ENCODE measurements at places on chromosomes 12 and 14.
A peak's percentile ranks its signal among the peaks of the same experiment; 100 is the strongest.

DNA sequence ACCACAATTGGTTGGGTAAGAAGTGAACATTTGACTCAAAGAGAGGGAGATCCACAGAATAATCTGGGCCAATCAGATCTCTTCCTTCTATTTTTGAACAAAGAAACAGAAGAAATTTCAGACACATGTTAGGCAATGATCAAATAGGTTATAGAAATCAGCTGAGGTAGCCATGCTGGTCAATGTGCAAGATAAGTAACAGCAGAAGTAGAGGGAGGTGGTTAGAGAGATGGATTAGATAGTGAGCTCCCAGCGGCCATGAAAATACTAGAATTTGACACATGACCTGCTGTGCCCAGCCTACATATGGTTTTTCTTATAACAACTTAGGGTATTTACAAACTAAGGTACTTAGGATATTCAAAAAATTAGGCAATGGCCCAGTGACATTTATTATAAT, 230.9 kb upstream of the ARID2 start:
- no peak for DNase-seq

- DNase-seq = no peak
Measured at GRCh38 chr12:94218233-94218632, 69.9 kb downstream of the PLXNC1 start.

DNA sequence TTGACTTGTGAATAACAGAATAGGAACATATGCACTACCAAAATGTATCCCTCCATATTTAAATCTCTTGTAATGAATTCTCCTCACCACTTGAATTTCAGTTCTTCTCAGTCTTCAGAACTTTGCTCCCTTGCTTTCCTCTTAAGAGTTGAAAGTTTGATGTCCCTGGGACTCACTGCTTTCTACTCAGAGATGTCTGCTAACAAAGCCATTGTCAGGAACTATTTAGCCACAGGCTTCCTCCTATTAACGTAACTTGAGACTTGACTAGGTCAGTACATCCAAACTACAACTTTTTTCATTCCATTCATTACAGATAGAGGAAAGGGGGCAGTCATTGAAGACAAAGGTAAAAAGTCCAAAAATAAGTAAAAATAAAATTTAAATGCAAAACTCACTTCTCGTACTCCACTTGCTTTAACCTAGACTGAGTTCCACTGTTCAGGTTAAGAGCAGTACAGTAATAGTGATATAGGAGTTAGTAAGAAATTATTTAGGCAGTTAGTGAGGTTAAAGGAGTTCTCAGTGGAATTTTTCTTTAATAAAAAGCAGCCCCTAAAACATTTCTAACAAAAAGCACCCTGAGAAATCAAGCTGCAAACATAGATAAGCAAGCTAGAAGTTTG, 364.2 kb downstream of the SOX5 start:
- no peak for DNase-seq

DNA sequence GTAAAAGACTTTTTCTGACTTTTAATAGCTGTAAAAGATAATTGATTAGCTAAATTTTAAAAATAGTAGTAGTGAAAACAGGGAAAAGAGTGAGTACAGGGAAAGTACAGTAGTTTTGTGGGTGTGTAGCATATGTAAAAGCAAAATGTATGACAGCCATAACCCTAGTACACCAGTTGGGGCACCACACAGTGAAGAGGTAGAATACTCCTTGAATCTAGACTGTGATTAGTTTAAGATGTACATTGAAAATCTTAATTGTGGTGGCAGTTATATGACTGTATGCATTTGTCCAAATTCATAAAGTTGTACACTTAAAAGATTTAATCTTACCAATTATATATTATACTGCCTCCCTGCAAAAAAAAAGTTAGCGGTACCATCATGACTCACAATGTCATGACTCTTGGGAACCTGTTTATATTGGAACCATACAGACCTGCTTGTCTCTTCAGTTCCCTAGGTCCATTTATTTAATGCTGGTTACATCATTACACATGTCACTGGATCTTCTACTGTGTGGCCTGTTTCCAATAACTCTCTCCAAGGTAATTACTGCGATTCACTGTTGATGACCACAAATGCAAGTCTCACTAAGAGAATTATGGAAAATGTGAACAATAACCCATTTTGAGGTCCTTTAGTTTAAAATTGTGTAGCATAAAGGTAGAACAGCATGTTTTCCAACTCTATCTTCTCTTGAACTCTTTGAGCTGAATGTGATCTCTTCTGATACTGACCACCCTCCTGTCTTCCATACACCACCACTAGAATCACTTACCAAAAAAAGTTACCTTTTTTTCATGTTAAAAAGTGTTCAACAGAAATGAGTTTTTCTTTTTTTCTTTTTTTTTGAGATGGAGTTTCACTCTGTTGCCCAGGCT, 264.2 kb upstream of the AMIGO2 start:
- peak; percentile 10 for DNase-seq

DNA sequence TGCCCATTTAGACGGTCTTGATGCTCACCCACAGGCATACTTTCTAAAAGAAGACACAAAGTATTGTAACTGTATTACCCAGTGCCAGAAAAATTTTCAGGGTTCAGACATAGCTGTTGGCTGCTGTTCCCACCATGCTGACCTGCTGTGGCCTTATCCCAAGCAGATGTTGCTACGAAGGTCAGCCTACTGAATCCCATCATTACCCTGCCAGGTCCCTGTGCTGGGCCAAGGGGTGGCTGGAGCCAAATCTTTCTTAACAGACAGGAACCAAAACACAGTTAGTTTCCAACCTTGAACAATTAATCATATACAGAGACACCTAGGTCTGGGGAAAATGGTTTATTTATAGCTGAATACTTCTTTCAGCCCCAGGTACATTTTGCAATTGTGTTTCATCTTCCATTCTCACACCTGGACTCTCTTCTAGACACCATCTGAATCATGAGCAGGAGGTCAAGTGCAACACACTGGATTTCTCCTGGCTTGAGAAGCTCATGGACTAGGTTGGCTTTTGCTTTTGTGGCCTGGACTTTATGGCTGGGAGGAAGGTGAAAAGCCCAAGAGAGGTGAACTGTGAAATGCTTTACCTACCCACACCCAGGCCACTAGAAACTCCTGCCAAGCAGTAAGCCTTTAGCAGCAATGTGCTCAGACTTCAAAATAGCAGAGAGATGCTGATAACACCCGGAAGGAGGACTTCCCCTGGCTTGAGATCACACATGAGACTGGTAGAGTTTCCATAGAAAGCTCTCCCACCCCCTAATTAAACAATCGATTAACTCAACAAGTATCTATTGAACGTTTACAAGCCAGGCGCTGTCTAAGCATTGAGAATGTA, 150.1 kb downstream of the SUDS3 start:
- no peak for DNase-seq

- DNase-seq = no peak
Measured at GRCh38 chr12:2455410-2455809, 339.4 kb upstream of the FKBP4 start.

DNA sequence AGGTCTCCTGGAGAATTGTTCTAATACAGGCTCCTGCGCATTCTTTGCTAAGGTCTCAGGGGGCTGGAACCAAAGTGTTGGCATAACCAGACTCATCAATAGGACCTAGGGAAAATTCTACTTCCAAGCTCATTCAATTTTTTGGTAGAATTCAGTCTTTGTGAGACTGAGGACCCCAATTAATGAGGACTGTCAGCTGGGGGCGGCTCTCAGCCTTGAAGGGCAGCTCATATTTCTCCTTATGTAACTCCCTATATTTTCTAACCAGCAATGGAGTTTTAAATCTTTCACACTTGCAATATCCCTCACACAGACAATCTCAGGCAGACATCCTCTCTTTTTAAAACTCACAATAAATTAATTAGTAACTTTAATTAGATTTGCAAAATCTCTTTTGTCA, 476.4 kb upstream of the LRFN5 start:
- DNase-seq = no peak

DNA sequence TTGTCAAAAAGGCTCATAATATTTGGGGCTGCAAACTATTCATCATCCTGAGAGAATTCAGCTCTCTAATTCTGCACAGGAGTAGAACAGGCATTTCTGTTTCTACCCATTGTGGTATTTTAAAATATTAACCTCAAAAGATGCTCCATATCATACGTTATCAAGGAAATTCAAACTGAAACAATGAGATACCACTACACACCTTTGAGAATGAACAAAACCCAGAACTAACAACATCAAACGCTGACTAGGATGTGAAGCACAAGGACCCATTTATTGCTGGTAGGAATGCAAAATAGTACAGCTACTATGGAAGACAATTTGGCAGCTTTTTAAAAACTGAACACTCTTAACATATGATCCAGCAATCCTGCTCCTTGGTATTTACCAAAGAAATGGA, 171.8 kb downstream of the DUSP6 start:
- DNase-seq = no peak

GRCh38 chr12:1879633-1880032, 38.8 kb downstream of the CACNA2D4 start:
- no peak for DNase-seq
